NCI-H2081 treated with DMSO at 0.1 percent for 48 hours (cell line): ENCODE measurements at places on chromosomes 5 and 9.

DNA sequence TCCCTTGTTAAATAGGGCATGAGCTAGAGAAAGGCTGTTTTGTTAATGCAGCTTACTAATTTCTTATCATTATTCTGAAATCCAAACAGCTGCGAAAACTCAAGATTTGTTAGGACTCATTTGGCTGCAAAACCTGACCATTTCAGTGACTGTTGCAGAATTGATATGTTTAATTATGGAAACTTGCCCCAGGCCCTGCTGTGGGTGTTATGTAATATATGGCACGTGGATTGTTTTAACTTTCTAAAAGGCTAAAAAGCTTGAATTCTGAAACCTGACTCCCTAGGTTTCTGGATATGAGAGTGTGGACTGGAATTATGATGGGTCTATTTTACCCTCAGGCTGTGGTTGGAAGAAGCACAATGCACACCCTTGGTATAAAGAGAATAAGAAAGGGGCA lies 4.4 kb downstream of the IL9 start:
- no peak for DNase-seq

GRCh38 chr9:92562461-92562967 lies 26.7 kb upstream of the ECM2 start:
- no peak for DNase-seq

DNA sequence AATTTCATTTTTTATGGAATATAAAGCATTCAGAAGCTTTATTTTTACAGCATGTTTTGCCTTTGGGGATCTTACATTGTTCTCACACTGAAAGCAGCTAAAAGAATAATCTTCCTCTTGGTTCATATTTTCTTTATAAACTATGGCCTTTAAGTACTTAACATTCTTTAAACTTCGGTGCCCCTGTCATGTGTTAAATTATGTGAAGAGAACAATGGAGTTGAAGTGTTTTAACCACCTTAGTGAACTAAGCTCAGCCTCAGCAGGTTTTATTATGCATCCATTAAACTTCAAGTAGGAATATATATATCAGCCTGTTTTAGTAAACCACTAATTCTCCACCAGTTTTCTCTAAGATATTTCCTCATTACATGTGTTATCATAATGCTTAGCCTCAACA lies 371.4 kb upstream of the CDH18 start:
- DNase-seq, result no peak

- DNase-seq, result no peak
Observed at GRCh38 chr5:139882316-139882715, 86.7 kb downstream of the PSD2 start.

- peak; percentile 56 for DNase-seq
Observed at GRCh38 chr5:36728697-36729543, 122.5 kb downstream of the SLC1A3 start.

- DNase-seq, result no peak
Observed at GRCh38 chr5:108878756-108879155, 131.1 kb downstream of the FER start.

- no peak for DNase-seq
Observed at GRCh38 chr5:394671-395155, 48.3 kb upstream of the EXOC3 start.

- DNase-seq, result no peak
Observed at GRCh38 chr9:107942291-107942690, 452.7 kb upstream of the KLF4 start.

- no peak for DNase-seq
Observed at GRCh38 chr9:113572076-113572861, 108.7 kb downstream of the RGS3 start.

GRCh38 chr5:168329302-168329701 lies 37.9 kb downstream of the WWC1 start:
- DNase-seq, result no peak

GRCh38 chr9:17930071-17930470 lies 351.2 kb downstream of the SH3GL2 start:
- no peak for DNase-seq

- DNase-seq, result no peak
Observed at GRCh38 chr9:32264170-32264864, 120.1 kb upstream of the ACO1 start.

DNA sequence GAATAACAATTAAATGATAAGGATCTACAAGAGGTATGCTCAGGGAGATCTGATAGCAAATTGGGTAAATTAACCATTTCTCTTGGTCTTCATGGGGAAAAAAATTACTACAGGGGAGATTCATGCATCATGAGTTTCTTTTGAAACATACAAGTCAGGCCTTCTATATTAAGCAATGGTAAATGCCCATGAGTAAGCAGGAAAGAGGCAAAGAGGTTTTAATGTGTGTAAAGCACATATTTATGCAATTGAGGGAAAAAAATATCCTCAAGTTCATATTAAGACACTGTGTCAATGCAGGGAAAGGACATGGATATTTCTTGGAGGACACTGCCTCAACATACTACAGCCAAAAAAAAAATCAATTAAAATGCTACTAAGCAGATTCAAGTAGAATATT lies 73.4 kb upstream of the NR4A3 start:
- no peak for DNase-seq

GRCh38 chr9:94920420-94921091 lies 194.1 kb downstream of the AOPEP start:
- DNase-seq, result no peak

DNA sequence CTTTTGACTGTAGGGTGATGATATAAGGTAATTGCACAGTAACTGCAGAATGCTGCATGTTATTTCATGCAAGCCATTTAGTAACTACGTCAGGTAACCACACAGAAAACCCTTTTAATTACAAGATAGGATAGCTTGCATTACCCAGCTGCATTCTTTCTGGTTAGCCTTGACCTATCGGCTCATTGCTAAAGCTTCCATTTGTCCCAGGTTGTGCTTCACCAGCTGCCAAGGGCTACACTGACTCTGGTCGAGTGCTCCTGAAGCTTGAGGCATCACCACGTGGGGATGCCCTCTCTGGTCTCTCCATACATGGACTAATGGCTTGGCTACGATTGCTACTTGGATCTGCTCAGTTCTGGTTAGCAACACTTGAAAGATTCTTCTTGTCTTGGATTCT lies 81.1 kb upstream of the SLC12A2 start:
- DNase-seq, result no peak

GRCh38 chr5:58197875-58198274 lies 262.0 kb downstream of the PLK2 start:
- no peak for DNase-seq

GRCh38 chr5:176575488-176576422 lies 26.6 kb downstream of the CDHR2 start:
- no peak for DNase-seq

GRCh38 chr5:113295111-113295539 lies 139.7 kb downstream of the TSSK1B start:
- DNase-seq, result no peak
